Activated naive CD8-positive, alpha-beta T cell treated with anti-CD3 and anti-CD28 coated beads for 36 hours (primary cell): ENCODE measurements at places on chromosomes 11 and 22. TPM values are rescaled to one million over a fixed set of nuclear protein-coding genes. Genes with fewer than 3 reads are reported as not detected.

DNA sequence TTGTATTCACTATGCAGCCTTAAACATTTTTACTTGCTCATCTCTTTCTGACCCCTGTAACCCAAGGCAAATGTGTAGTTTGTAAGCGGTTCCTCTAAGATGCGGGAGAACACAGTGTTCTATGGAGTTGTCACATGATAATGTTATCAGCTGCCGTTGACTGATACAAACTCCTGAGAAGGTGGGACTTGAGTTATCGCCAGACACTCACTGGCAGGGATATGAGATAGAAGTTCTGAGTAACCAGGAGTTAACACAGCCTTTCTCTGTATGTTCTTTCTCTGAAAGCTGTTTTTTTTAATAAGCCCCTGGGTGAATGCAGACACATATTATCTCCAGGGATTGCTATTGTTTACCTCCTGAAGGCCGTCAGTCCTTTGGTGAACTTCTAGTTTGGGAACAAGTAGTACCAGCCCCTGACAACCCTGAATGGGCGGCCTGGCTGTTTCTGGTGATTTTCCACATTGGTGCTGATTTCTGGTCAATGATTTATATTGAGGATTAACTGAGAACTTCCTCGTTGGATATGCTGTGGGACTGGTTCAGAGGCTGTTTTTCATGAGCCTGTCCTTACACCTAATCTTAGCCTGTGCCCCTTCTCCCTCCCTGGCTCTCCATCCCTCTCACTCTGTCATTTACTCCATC, 155.3 kb upstream of the RASSF10 start:
- DNase-seq, result no peak

DNA sequence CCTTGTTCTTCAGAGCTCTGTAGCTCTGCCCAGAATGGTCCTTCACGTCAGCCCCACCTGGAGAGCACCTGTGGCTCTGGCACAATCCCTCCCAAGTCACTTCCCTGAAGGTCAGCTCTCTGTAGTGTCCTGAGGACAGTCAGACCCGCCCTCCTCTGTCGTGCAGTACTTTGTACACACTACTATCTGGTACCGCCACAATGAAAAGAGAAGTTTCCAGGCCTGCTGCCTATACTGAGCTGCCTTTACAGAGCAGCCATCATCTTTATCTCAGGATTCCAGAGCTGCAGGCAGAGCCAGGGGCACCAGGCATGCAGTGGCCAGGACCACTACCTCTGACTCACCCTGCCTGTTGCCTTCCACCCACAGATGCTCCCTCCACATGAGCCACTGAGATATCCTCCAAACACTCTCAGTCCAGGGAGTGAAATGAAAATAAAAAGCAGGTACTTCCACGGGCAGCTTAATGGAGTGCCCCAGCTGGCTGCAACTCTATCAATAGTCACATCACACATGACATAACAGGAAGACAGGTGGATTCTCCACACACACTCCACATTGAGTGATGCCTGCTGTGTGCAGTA, 7.3 kb downstream of the PACSIN2 start:
- peak; percentile 26 for DNase-seq

FUT4 gene
- 6.2 TPM for total RNA-seq

MOGAT2 gene
- total RNA-seq, result not detected

DNA sequence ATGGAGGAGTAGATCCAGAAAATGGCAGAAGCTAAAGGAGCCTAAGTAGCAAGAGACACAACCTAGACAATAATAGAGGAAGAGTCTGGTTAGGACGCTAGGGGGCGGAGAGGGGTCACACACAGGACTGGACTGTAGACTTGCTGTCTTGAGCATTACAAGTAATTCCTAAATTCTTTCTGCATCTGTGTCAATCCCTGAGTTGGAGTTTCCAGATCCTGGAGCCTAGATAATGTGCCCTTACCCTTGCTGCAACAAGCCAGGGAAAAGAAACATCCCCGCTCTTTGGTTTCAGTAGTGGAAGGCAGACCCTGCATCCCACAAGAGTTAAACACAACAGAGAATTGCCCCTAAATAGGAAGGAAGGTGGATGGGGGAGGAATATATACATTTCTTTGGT, 14.9 kb upstream of the CCDC73 start:
- peak; percentile 55 for DNase-seq

DNA sequence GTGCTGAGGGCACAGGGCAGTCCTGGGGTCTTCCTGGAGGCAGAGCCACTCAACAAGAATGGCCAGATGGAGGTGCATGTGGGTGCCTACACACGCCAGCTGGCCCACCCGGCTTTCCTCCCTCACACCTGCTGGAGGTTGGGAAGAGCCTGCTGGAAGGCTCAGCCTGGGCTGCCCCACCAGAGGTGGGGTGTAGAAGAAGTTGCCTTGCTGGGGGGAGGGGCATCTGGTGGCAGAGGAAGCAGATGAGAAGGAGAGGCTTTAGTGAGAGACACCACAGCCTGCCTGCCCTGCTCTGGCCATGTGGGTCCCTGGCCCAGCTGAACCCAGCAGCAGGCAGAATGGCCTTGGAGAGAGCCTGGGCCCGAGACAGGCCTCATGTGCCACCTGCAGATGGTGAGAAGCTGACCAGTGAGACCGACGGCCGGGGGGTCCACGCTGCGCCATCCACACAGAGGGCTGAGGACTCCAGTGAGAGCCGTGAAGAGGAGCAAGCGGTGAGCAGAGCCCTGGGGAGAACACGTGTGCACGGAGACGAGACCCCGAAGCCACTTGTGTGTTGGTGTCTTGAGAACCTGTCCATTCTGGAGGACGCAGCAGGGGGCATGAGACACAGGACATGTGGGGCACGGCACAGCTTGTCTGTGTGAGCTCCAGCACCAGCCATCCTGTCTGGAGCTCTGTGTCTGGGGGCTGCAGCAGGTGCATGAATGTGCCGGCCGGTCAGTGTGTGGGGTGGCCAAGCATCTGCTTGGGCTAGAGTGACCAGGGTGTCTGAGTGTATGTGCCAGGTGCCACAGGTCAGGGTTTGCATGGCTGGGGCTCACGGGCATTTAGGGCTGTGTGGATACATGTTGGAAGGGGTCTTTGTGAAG, 2.7 kb downstream of the B4GALNT4 start:
- no peak for DNase-seq

SMARCB1 gene
- 94.5 TPM for total RNA-seq

GRCh38 chr11:60775420-60775961, 9.6 kb upstream of the MS4A10 start:
- peak; percentile 77 for DNase-seq

P2RY2 gene
- not detected for total RNA-seq

ANGPTL5 gene
- total RNA-seq, result not detected

MRGPRE gene
- total RNA-seq, result not detected

DNA sequence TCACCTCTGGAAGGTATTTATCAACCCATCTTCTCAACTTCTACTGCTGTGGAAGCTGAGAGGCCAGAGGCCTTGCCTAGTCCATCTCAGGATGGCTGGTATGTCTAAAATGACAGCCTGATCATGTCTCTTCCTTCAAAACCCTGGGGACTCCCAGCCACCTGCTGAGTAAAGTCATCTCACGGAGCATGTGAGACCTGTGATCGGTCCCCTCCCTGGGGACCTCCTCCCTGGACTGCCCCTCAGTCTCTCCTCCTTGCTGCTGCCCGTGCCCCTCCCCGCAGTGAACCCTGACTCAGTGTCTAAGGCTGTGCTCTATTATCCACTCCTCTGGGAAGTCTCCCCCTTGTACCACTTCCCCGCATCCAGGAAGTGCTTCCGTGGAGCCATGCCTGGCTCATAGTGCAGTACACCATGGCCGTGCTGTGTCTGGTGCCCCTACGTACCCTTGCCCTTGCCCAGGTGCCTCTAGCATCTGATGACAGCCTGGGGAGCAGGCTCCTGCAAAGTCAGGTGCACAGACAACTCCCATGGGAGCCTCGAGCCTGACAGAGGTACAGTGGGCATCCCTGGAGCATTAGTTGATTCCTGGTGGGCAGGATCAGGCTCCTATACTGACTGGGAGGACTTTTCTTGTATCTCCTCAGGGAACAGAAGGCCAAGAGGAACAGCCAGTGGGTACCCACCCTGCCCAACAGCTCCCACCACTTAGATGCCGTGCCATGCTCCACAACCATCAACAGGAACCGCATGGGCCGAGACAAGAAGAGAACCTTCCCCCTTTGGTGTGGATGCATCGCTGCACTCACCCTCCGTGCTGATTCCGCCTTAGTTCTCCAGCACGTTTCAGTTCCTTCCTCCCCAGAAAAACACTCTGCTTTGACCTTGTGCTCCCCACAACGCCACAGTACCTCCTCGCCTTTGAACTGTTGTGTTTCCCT, 13.8 kb downstream of the SMARCB1 start:
- DNase-seq, result no peak

DNA sequence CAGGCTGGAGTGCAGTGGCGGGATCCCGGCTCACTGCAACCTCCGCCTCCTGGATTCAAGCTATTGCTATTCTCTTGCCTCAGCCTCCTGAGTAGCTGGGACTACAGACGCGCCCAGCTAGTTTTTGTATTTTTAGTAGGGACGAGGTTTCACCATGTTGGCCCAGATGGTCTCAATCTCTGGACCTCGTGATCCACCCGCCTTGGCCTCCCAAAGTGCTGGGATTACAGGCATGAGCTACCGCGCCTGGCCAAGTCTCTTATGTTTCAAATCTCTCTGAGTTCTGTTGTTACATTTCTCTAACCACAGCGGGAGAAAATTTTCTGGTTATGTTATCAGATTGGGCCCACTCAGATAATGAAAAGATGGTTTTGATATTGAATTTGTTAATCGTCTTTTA, 10.1 kb downstream of the CEP57 start:
- no peak for DNase-seq

DNA sequence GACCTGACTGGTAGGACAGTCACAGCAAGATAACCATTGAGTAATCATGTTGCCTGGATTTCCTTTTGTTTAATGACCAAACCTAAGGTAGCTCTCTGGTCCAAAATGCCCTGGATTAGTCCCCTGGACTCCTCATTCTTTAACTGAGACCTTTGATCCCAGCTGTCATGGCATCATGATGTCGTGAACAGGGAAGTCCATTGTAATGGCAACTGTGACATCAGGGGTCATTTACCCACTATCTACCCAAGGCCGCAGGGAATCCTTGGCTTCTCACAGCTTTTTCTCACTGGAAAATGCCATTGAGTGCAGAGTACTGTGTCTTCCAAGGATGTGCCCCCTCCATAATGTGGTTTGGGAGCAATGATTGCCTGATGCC, 29.1 kb upstream of the IGLL5 start:
- DNase-seq, result no peak

GRM5 gene
- not detected for total RNA-seq

MISFA gene
- total RNA-seq, result 1.4 TPM

DNA sequence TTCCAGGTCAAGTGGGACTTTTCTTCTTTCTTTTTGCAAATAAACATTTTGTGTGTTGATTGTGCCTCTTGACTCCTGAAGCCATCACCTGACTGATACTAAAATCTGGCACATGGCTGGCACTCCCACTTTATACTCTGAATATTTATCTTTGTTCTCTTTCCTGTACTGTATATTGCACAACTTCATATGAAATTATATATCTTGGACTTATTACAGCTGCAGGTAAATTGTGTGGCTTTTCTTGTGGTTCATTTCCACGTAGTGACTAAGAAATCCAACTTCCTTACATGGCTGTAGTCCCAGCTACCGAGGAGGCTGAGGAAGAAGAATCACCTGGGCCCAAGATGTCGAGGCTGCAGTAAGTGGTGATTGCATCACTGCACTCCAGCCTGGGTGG, 23.7 kb upstream of the OR5B12 start:
- DNase-seq, result no peak

DNA sequence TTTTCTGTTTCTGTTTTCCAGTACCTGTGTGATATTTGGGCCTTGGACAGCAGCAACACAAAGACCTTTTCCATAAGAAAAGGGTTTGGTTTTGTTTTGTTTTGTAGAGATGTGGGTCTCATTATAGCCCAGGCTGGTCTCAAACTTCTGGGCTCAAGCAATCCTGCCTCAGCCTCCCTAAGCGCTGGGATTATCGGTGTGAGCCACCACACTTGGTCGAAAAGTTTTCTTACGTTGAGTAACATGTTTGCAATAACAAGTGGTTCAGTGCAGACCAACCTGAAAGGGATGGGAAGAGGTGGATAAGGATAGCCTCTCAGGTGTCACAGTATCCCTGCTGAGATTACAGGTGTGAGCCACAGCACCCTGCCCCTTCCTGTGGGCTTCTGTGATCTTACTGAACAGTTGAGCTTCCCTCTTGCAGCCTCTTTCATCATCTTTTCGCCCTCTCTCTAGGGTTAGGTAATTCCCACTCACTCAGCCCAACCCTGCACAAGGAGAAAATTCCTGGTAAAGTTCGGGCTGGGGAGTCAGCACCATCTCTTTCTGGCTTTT, 3.5 kb upstream of the MRPL48 start:
- DNase-seq, result no peak

DNA sequence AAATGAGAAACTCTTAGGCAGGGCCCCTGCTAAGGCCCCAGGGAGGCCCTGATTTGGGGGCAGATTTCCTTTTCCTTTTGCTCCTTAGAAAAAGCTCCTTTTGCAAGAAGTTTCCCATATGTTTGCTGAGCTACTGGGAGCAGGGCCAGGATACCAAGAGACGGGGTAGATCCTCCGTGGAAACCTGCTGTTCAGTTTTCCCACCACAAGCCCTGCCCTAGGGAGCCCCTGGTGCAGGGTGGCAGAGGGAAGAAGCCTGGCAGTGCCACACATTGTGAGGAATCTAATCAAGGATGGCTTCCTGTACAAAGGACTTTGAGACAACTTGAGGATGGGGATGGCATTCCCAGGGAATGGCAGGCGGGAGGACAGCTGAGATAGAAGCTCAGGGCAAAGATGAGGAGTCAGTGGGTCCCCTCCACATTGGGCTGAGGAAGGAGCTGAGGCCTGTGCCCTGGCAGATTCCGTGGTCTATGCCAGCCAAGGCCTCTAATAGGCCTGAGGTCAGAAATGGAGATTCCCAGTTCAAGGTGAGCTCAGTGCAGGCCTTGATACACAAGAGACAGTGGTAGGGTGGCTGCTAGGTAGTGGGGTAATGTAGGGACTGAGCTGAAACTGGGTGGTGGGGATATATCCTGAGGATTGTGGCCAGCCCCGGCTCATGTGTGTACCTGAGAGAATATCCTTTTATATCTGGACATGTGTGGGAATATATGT, 15.0 kb downstream of the TUB start:
- no peak for DNase-seq

DNA sequence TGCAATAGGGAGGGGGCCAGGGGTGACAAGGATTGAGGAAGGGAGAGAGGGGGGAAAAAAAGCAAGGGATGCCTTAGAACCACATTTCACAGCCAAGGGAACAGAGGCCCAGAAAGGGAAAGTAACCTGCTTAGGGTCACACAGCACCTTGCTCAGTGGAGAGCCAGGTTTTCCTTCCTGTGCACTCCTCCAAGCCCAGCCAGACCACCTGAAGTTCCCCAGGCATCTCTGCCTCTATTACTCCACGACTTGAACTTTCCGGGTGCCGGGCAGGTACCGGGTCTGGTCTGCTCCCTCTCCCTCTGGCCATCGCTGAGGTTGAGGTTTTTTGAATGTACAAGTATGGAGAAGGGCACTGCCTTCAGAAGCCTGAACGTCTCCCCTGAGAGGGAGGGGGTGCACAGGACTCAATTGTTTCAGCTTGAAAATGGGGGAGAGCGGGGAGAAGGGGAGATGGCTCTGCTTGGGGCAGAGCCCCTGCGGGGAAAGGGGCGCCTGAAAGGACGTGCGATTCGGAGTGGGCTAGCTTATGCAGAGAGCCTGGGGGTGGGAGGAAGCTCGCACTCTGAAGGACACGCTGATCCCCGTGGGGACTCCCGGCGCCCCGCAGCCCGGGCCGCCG, 516 bp upstream of the SERPINH1 start:
- DNase-seq, result no peak
